ENCODE measurements at places on chromosomes 4 and X.

- no peak for DNase-seq
These were observed 142.4 kb downstream of the TMEM164 start for GRCh38 chrX:110145311-110145710.

- no peak for DNase-seq
These were observed 141.4 kb downstream of the TLL1 start for GRCh38 chr4:166014411-166014810.

DNA sequence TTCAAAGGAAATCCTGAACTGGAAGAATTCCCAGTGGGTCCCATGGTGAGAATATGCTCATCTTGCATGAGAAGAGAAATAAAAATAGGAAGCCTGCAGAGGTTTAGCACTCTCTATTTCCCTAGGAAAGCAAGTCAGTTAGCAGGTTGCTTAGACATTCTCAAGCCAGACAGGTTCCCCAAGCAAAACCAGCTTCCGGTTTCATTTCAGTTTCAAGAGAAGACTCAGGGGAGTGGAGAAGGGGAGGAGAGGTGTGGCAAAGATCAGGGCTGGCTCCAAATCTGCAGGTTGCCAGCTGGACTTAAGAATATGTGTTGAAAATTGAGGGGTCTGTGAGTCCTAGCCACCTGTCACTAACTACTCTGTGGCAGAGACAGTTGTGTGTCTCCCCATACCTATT is 107.5 kb downstream of the CLNK start:
- no peak for DNase-seq

DNA sequence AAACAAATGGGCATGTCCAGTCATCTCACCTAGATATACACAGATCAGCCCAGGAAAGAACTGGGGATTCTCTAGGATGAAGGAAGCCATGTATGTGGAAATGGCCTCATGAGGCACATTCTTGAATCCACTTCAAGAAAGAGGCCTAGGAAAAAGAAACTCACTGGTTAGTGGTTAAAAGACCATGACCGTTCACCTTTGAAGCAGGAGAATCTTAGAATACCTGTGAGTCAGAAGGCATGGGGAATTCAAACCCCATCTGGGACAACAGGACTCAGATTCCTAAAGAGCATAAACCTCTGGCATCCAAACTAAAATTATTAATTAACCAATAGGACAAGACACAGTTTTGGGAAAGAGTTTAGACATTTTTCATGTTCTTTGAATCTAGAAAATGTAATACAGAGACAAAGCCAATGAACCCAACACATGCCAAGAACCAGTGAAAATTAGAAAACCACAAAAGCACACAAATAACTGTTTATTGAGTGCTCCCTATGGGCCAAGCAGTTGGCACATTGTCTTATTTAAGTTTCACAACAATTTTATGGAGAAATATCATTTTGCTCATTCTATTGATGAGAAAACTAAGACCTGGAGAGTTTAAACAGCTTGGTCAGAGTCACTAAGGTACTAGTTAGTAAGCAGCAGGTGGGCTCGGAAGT is 97.5 kb downstream of the NPNT start:
- DNase-seq = no peak

GRCh38 chrX:1529328-1529727 is 7.7 kb downstream of the P2RY8 start:
- no peak for DNase-seq

All from activated T-cell treated with anti-CD3 and anti-CD28 coated beads for 48 hours (primary cell).